ENCODE measurements at places on chromosomes 5 and 9.
A peak's percentile ranks its signal among the peaks of the same experiment; 100 is the strongest.

- DNase-seq: no peak
Measured at GRCh38 chr5:143440448-143441115, 37.1 kb upstream of the NR3C1 start.

GRCh38 chr5:108146222-108146621, 235.7 kb downstream of the FBXL17 start:
- DNase-seq: no peak

DNA sequence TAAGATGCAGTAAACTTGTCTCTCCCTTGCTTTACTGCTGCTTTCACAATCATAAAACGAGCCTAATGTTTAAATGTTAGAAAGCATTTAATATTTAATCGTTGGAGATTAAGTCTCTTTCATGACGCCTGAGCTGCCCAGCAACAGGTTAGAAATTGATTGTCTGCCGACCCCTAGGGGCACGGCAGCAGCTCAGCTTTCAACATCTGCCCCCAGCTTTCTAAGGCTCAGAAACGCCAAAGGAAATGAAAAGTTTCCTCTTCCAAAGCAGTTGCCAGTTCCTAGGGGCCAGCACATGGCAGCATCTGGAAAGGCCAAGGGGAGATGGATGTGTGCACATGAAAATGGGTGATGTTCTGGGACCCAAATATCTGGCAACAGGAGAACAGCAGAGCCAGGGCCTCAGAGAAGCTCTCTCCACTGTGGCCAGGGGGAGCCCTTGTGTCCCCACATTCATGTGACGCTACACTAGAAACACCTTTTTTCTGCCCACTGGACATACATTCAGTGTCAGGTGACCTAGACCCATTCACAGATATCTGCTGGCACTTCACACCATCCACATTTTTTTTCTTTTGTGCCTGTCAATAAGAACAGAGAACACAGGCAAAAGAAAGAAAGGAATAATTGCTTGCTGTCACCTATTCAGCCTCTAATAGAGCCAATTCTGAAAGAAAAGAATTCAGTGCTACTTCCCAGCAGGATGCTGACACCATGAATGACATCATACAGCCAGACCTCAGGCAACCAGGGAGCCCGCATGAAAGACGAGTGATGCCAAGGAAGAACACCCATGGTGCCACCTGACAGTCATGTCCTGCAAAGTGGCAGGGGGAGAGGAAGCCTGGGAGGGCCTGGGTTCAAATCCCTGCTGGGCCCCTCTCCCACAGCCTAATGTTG, 205.0 kb upstream of the TAS2R1 start:
- DNase-seq: no peak

DNA sequence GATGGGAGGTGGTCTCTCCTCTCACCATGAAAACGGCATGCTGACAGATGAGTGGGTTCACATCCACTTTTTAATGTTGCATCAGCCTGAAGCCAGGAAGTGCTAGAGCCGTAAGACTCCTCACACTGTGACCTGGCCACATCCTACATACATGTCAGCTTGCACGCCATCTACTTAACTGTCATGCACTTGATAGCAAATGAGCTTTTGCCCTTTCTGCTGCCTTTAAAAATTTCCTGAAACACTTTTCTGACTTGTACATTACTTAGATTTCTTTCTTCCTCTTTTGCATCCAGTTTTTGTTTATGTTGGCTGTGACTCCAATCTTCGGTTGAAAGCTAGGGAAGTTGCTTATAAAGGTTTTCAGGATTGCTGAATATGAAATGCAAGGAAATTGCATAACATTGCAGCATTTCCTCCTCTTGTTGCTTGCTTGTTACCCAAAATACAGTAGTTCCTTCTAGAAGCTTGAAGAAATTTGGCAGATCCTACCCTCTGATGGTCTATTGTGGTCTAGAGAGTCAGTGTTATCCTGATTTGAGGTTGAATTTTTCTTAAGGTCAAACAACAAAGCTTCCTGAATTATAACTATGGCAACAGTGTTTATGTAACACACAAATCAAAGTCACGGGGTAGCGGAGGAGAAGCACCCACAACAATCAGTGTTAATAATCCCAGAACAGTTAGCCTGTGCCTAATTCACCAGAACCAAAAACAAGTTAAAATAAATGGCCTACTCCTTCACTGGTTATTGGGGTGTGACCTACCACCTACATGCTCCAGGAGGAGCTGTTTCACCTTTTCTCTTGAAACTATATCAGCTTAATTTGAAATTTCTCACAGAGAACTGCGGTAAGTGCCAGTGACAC, 232.5 kb downstream of the ARHGAP26 start:
- no peak for DNase-seq

DNA sequence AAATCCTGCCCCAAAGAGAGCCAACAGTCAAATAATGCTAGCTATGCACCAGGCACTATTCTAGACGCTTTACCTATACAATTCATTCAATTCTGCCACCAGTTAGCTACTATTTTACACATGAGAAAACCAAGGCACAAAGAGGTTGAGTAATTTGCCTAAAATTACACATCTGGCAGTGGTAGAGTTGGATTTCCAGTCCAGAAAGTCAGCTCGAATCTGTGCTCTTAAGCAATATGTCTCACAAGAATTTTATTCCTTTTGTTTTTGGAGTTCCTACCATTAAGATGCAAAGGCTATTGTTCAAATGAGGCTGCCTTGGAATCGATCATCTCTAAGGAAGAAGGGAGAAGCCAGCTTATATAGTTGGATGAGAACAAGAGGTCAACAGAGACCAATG, 256.9 kb upstream of the RASA1 start:
- no peak for DNase-seq

DNA sequence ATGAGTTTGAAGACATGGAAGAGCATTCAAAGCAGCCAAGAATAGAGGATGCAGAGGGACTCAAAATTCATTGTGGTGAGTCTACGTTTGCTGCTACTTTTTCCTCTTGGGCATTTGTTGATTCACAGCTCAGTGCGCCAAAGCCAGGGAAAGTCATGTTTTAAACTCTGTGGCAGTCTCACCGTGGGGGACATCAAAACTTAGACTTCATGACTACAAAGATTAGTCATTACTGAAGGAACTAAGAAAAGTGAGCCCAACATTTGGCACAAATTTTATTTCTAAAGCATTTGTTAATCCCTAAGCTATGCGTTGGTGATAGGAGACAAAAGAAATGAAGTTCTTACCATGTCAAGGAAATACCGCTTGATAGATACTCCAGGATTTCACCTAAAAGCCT, 73.7 kb upstream of the MTAP start:
- DNase-seq: no peak

GRCh38 chr5:151449839-151450238, 2.4 kb downstream of the SLC36A1 start:
- DNase-seq: no peak

DNA sequence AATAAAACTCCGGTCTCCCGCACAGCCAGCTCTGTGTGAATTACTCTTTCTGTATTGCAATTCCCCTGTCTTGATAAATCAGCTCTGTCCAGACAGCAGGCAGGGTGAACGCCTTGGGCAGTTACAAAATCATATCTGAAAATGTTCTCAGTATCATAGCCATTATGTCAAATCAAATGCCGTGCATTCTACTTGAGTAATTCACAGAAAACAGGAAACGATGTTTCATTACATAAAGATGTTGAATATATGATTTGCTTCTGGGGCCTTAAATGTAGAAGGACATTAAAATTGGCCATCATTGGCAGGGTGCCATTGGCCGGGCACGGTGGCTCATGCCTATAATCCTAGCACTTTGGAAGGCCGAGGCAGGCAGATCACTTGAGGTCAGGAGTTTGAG, 8.5 kb downstream of the POLR3G start:
- DNase-seq: no peak

DNA sequence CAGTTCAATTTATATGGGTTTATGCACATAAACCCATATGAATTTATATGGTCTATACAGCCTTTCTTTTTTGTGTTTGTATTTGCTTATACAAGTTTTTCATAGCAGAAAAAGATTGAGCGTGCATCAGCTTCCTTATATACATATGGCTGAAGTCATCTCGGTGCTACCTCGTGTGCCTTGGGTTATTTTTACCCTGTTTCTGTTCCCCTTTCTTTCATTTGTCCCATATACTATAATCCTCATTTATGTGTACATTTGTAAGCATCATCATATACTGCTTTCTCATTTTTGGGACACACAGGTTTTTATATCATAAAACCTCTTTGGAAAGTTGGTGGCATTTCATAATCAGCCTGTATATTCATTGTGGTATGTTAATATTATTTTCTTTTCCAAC, 107.8 kb upstream of the ADAMTSL1 start:
- DNase-seq: no peak

DNA sequence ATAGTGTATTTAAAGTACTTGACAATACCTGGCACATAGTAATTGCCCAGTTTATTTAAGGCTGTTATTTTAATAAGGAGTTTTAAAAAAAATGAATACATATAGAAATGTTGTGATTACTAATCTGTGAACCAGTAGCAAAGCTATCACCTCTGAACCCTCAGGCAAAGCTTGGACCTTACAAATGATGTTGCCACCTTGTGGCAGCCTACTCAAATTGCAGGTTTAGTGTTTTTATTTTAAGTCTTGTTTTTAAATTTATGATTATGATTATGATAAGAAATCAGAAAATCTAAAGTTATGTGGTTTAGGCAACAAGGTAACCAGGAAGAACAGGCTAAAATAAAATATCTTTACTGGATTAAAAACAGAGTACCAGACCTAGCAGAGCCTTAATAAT, 35.8 kb downstream of the PPARGC1B start:
- no peak for DNase-seq

DNA sequence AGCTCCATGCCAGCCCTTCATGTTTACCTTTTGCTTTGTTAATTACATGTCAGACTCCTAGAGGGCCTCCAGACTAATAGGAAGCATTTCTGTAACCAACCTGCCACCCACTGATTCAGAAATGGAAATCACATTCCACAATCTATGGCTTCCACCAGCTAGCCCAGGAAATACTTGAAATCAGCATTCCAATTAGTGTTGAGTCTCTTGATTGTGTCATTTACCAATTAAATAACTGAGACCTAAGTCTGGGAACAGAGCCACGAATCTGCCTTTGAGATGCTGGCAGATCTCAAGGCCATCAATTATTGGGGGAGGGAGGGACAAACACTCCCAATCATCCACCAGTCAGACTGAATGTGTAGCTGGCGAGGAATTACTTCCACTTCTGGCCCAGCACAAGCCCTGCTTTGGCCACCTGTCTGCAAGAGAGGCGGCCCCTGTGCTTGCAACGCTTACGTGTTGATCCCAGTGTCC, 27.4 kb upstream of the SAP30L start:
- DNase-seq: no peak

GRCh38 chr9:3795556-3795955, 269.8 kb upstream of the RFX3 start:
- DNase-seq: peak; percentile 79

DNA sequence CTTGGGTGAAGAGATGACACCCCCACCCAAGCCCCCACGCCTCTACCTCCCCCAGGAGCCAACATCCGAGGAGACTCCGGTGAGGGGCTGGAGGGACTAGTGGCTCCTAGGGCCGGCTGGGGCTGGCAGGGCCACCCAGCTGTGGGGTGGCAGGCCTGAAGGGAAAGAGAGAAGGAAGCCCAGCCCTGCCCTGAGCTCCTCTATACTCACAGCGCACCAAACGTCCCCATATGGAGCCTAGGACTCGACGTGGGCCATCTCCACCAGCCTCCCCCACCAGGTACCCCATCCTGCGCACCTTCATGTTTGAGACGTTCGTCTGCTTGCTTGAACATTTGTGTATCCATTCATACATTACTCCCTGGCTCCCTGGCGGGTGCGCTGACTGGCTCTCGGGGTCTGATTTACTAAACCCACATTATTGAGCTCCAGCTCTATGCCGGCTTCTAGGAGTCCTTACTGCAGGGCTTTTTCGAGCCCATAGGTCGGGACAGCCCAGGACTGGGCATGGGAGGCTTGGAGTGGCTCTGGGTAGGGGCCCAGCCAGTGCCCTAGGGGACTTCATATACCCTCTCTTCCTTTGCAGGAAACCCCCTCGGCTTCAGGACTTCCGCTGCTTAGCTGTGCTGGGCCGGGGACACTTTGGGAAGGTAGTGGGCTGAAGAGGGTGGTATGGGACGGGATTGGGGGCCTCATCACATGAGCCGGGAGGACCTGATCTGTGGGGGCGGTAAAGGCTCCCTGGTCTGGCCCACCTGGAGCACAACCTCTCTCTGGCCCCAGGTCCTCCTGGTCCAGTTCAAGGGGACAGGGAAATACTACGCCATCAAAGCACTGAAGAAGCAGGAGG, 9.1 kb downstream of the ZDHHC12 start:
- DNase-seq: no peak

GRCh38 chr5:27814983-27815382, 776.6 kb upstream of the CDH9 start:
- DNase-seq: no peak

DNA sequence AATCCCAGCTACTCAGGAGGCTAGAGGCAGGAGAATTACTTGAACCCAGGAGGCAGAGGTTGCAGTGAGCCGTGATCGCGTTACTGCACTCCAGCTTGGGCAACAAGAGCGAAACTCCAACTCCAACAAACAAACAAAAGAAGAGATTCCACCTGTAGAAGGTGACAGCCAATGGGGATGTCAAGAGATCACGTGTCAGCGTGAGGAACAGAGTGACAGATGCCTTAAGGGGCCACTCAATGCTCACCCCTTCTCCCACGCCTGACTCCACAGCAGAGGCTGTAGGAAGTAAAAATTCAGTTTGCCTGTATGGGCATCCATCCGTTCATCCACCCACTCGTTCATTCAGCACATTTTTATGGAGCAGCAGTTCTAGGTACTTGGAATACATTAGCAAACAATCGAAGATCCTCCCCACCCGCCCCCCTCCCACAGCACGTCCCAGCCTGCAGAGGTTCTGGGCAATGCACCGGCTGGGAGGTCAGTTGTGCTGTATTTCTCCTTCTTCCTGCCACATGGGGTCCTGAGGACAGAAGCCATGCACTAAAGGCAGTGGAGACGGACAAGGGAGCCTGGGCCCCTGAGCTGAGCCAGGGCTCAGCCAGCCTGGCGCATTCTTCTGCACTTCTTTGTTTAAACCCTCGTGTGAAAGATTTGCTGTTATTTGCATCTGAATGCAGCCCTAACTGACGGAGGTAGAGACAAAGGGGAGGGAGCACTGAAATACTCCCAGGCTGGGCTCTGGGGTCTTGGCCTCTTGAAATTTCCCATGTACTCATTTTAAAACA, 11.3 kb upstream of the RNF130 start:
- no peak for DNase-seq

GRCh38 chr5:131417240-131417869, 153.5 kb downstream of the CDC42SE2 start:
- DNase-seq: peak; percentile 20

DNA sequence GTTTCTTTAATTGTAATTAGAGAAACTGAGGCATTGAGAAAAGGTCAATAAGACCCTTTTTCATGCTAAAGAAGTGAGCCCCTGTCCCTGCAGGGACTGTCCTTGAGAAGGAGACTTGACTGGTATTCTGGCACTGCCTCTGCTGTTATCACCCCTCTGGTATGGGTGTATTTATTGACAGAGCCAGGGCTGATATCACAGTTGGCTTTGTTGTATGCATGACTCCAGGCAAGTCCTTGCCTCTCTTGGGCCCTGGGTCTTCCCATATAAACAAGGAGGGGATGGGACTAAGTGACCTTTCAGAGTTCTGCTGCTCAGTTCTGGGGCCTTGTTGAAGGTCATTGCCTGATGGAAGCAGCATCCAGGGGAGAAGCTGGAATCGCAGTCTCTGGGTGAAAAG, 71.8 kb upstream of the PPARGC1B start:
- DNase-seq: no peak

- DNase-seq: no peak
Measured at GRCh38 chr5:62714296-62714695, 135.7 kb downstream of the LRRC70 start.

GRCh38 chr9:130581766-130582165, 2.4 kb downstream of the FUBP3 start:
- DNase-seq: no peak

GRCh38 chr5:95810305-95811125, 12.0 kb downstream of the GLRX start:
- DNase-seq: no peak

GRCh38 chr5:102700120-102700831, 54.8 kb upstream of the PAM start:
- DNase-seq: no peak

Measured in NCI-H2171 (cell line).